ENCODE measurements at places on chromosomes 5 and 9.
A peak's percentile ranks its signal among the peaks of the same experiment; 100 is the strongest.

DNA sequence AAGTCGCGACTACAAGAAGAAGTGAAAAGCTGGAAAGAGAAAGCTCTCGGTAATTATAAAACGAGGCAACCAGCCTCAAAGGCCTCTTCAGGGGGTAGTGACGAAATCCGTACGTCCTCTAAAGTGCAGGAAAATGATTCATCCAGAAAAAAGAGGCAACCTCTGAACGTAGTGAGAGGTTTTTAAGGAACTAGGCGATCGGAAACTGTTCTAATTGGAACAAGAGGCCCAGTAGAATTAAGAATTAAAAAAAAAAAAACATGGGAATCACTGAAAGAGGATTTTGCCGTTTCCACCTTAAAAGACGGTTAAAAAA is 1.0 kb downstream of the CSNK1A1 start:
- DNase-seq, result peak; percentile 51

- DNase-seq, result no peak
These were observed 86.9 kb downstream of the DAP start for GRCh38 chr5:10674096-10674495.

DNA sequence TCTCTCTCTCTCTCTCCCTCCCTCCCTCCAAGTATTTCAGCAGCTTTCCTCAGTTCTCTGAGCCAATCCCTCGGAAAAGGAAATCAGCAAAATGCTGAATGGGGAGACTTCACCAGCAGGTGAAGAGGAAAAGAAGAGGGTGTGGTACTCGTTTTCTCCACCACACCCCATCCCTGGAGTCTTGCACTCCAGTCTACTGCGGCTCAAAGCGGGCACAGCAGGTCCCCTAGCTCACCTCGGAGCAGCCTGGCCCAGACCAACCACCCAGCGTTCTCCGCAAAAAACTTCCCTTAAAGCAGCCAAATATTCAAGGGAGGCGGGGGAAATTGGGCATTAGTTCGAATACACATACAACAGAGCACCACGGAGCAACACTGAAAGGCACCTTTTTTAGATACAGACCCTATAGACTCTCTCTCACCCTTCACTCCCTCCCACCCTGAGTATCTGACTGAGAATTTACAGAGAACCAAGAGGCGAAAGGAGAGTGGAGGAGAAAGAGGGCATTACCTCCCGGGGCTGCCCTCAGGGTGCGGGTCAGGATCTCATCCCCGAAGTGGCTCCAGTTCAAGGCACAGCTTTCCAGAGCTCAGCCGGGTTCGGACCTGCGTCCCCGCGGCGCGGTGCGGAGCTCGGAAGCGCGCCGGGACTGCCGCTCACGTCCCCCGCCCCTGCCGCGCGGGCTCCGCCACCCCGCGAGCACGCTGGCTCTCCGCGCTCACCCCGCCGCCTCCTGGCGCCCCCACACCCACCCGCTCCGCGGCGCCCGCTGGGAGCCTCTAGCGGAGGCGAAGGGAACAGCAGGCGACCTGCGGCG is 1638.5 kb upstream of the C9orf72 start:
- DNase-seq, result no peak

GRCh38 chr5:54883374-54884194 is 101.8 kb downstream of the ESM1 start:
- no peak for DNase-seq

- no peak for DNase-seq
These were observed 45.3 kb upstream of the SUSD3 start for GRCh38 chr9:93012963-93013855.

DNA sequence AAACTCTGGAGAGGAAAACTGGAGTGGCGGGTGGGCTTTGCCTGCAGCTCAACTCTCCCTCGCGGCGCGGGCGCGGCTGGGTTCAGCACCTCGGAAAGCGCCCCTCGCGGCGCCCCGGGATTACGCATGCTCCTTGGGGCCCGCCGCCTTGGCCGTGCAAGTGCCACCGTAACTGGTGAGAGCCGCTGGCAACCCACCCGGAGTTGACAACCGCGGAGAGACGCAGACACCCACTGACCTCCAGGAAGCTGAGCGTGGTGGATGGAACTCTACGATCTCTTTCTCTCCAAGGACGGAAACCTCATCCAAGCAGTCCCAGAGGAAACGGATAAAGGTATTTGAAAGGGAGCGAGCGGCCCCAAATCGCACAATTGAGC is 194 bp upstream of the RXFP3 start:
- peak; percentile 46 for DNase-seq

DNA sequence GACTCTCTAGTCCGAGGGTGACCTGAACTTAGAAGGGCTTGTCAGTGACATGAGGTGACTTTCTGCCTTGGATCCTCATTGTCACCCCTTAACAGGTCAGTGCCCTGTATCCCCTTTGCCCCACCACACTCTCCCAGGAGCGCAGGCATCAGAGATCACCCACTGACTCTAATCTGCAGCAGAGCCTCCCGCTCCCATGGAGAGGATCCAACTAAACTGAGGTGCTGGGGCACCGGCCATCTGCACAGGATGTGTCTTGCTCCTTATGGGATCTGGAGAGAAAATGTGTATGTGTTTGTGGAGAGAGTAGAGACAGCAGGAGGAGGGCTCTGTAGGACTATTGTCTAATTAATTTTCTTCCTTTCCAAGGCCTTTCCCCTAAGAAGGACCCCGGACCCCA is 213.7 kb downstream of the ROR2 start:
- no peak for DNase-seq

GRCh38 chr9:4238522-4238921 is 61.3 kb downstream of the GLIS3 start:
- peak; percentile 40 for DNase-seq

DNA sequence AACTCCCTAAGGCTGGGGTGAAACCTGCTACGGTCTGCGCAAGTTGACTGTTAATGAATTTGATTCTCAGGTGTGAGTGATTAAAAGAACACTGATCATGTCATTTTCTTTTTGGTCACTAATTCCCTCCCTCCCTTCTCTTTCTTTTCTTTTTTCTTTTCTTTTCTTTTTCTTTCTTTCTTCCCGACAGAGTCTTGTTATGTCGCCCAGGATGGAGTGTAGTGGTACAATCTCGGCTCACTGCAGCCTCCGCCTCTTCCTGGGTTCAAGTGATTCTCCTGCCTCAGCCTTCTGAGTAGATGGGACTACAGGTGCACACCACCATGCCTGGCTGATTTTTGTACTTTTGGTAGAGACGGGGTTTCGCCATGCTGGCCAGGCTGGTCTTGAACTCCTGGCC is 2.6 kb downstream of the ANXA1 start:
- no peak for DNase-seq

DNA sequence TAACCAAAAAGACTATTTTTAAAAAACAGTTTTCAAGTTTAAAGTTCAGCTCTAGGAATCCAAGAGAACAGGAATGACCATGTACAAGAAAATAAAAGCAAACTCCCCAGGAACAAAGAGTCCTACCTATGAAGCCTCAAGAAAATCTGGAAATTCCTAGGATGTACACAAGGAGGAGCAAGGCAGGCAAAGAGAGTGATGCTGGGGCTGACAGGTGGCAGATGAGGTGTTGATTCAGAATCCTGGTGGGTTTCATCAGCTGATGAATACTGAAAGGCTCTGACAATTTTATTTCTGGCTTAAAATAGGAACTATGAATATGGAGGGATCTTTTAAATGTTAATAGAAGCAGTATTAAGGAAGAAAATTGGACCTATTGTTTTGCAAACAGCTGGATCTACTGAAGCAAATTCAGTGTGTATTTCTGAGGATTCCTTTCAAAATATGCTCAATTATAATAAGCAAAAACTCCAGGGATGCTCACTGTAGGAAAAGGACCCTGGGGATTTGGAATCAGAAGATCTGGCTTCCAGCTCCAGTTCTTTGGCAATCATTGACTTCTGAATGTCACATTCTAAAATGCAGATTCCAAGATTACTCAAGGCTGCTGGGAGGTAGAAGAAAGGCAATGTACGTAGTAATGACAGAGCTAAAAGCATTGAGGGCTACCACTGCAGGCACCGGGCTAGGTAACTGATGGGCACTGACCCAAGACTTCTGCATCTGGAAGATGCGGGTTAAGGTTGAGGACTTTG is 28.0 kb upstream of the SH3RF2 start:
- DNase-seq, result peak; percentile 12

DNA sequence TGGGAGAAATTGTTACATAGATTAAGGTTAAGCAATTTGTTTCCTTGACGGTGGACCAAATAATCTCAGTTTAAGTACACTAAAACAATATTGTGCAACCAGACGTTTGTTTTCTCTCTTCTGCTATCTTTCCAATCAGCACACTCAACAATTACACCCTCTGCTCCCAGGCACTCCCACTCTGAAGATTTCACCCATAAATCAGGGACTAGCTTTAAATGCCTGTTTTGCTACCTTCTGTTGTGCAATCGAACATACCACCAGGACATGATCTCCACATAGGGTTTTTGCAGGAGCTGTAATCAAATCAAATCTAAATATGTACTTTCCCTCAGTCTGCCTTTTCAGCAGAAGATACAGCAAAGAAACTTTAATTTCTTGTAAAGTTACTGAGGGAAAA is 405.8 kb upstream of the TLE4 start:
- peak; percentile 36 for DNase-seq

DNA sequence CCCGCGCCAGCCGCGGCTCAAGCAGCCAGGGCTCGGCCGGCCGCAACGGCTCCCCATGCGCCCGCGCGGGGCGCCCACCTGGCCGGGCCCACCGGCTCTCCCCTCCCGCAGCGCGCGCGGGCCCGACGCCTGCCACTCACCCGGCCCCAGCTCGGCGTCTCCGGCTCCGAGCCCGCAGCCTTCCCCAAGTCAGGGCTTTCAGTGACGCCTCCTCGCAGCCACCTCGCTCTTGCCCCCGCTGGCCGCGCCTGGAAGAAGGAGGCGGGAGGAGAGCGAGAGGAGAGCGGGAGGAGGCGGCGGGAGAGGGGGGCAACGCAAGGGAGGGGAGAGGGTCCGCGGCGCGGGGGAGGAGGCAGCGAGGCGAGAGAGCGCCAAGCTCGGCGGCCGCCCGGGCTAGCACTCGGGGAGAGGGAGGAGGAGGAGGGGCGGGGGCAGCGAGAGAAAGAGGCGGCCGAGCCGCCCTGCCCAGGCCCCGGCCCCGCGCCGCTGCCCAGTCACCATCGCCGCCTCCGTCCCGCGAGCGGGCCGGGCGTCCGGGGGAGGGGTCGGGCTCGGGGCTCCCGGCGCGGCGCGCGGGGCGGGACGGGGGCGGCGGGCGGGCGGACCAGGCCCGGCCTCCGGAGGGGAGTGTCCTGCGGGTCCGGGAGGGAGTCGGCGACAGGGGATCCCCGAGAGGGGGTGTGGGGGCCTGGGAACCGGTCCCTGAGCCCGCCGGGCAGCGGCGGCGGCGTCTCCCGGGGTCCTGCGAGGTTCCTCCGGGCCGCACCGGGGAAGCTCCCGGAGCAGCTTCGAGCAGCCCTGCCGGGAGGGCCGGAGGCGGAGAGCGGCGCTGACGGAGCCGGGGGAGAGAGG is at the start of gene LHFPL2:
LHFPL2 (minus strand) TSS at position 414 of the 852 bp plus-strand sequence. CDS start 138,559 bp downstream, outside the sequence.
- DNase-seq, result peak; percentile 59

DNA sequence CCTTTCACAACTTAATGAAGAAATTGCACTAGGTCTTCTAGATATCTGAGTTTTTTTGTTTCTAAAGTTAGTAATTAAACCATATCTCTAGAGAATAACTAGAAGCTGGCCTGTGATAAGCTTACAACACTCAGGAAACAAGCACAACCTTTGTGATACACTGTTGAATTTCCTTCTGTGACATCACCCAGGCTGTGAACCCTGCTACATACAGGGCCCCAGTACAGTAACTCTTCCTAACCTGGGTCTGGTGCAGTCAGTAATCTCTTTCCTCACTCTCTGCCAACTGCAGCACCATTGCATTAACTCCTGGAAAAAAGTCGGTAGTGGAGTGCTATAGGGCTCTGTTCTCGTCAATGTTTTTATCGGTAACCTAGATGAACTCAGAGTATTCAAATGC is 10.6 kb upstream of the IGFBPL1 start:
- DNase-seq, result no peak

- DNase-seq, result no peak
These were observed 266.1 kb downstream of the CWC27 start for GRCh38 chr5:65034813-65035209.

- no peak for DNase-seq
These were observed 142.6 kb downstream of the FAM114A2 start for GRCh38 chr5:153896117-153896516.
